Activated T-helper 1 cell treated with Interleukin-2 at 50 U/mL for 16 hours (primary cell): ENCODE measurements at places on chromosomes 2 and 18.

DNA sequence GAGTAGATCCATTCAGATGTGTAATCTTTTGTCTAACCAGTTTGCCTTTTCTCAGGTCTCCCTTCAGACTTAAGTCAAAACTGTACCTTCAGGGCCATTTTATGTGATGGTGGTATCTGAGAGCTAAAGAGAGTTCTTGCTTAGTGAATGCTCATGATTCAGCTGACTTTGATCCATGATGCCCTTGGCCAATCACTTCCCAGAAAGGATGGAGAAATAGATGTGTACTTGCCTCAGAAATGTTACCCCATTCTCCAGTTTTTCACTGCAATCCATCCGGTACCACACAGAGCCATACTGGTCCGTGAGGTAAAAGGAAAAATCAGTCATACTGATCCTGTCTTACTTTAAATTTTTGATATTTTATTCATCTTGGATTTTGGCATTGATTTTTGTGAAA, 234.8 kb upstream of the PIK3C3 start:
- no peak for DNase-seq

DNA sequence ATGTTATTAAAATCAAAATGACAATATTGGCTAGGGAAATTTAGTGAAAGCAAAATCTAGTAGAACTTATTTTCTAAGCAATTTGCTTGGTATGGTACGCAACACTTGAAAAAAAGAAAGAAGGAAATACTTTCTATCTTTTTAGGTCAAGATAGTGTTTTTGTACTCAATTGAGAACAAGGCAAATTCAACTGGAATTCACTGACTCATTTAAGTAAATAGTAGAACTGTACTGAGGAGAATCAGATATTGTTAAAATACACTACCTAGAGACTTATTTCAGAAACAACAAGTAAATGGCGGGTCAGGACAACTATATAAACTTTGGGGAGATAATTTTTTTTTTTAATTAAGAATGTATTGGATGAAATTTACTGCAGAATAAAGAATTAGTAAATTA, 18.9 kb downstream of the ZRANB3 start:
- DNase-seq, result no peak

GRCh38 chr2:15450808-15451207, 110.3 kb downstream of the NBAS start:
- DNase-seq, result no peak

DNA sequence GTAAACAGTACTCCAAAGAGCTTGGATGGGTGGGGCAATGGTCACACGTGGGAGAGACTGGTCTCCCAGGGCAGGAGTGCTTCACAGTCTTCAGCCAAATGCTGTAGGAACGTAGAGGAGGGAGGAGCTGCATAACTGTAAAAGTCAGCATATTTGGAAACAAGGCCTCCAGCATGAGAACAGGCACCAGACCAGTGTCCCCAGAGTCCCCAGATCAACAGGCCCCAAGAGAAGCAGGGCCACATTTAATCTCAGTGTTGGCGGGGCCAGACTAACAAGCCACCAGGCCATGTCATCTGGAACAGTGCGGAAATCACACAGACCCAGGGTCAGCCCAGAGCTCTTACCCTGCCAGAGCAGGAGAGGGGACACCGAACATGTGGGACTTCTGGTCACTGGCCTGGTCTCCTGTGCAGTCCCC, 63.2 kb downstream of the ADCY3 start:
- DNase-seq, result no peak
